SJSA1 (cell line): ENCODE measurements at places on chromosomes 3 and 15. TPM values are rescaled to one million over a fixed set of nuclear protein-coding genes. Genes with fewer than 3 reads are reported as not detected.

TMEM115 gene
- 40.6 and 51.2 TPM in 2 replicates for total RNA-seq

LMAN1L gene
- not detected in 2 replicates for total RNA-seq

CHDH gene
- 0.47 TPM in 1 of 2 replicates, not detected in the other for total RNA-seq

GRCh38 chr3:106829206-106829605, 548.0 kb upstream of the CCDC54 start:
- DNase-seq: no peak

GRCh38 chr15:45653702-45654424, 19.0 kb downstream of the SQOR start:
- no peak for DNase-seq

- DNase-seq: peak; percentile 49
These were observed at the start of gene DIS3L for GRCh38 chr15:66293419-66294156. TSS of gene DIS3L (plus strand) at chr15:66293568. CDS start at chr15:66293597, 29 bp downstream.

DNA sequence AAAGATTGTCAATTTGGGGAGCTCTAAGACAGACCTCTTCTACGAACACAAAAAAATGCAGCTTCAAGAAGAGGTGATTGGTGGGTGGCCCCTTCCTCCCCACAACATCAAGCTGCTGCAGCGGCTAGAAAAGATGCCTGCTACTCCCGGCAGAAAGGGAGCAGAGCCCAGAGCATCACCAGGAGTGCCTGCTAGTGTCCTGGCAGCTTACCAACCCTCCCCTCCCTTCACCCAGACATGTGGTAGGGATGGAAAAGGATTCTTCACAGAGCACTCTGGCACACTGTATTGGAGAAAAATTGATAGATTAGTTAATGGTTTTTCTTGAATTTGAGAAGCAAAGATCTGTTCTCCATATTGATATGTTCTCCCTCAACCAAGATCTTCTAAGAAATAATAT, 10.8 kb downstream of the IP6K1 start:
- DNase-seq: no peak

GRCh38 chr3:97954228-97954827, 17.9 kb downstream of the RIOX2 start:
- DNase-seq: no peak

- no peak for DNase-seq
These were observed 103.8 kb downstream of the CHCHD6 start for GRCh38 chr3:126807795-126808194.

- no peak for DNase-seq
These were observed 66.6 kb downstream of the IL20RB start for GRCh38 chr3:137024348-137024747.

CACNA2D2 gene
- not detected in 2 replicates for total RNA-seq

- DNase-seq: no peak
These were observed 54.0 kb downstream of the KCNH8 start for GRCh38 chr3:19202303-19202702.

- DNase-seq: no peak
These were observed 249.9 kb downstream of the ROBO1 start for GRCh38 chr3:79517766-79518413.

ALS2CL gene
- 0.37 TPM in 1 of 2 replicates, not detected in the other for total RNA-seq

DNA sequence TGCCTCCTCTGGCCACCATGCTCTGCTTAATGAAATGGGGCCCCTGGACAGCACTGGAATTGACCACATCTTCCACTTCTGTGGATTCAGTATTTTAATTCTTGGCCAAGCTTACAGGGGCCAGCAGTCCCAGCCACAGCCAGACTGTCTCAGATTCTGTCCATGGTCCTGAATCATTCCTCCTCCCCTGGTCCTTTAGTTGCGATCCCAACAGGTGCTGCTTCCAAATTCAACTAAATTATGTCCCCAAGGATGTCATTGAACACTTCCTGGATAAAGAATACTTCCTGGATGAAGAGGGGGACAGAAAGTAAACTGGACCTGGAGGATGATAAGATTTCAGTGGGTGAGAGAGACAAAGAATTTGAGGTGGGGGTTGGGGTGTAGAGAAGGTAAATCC, 111.1 kb upstream of the FOXB1 start:
- no peak for DNase-seq

GRCh38 chr3:53193466-53194209, 32.6 kb downstream of the PRKCD start:
- no peak for DNase-seq

GALNT15 gene
- total RNA-seq: 1.3 and 2.1 TPM in 2 replicates

- DNase-seq: no peak
These were observed 212.3 kb downstream of the FGF12 start for GRCh38 chr3:192514754-192515663.

CDHR4 gene
- not detected in 2 replicates for total RNA-seq
